ENCODE measurements at places on chromosomes 2 and 18. TPM values are rescaled to one million over a fixed set of nuclear protein-coding genes. Genes with fewer than 3 reads are reported as not detected.

Gene KRCC1
- total RNA-seq, result 24.1 TPM

Gene POU3F3
- not detected for total RNA-seq

Gene DSG1
- total RNA-seq, result 0.77 TPM

Gene IGFBP5
- 156 TPM for total RNA-seq

Gene ZDBF2
- 6.6 TPM for total RNA-seq

Gene SPP2
- not detected for total RNA-seq

Gene DCDC2C
- total RNA-seq, result not detected

Gene WDR35
- 5.1 TPM for total RNA-seq

Gene MYOM1
- 724 TPM for total RNA-seq

Gene LCT
- total RNA-seq, result not detected

Gene EIF2AK3
- 5.2 TPM for total RNA-seq

Gene MAB21L4
- not detected for total RNA-seq

Gene UXS1
- 21.7 TPM for total RNA-seq

Gene METTL5
- total RNA-seq, result 67.8 TPM

Gene PROKR1
- total RNA-seq, result not detected

Gene NT5DC4
- total RNA-seq, result not detected

Gene DTNA
- total RNA-seq, result 140 TPM

Gene PIAS2
- total RNA-seq, result 29.6 TPM

Gene GDF7
- 0.32 TPM for total RNA-seq

Gene ARHGAP28
- total RNA-seq, result 1.4 TPM

Gene MALL
- 12.0 TPM for total RNA-seq

Gene CDC42EP3
- 89.5 TPM for total RNA-seq

Gene STAMBP
- 27.2 TPM for total RNA-seq

Gene G6PC2
- not detected for total RNA-seq

Gene SOWAHC
- total RNA-seq, result 2.5 TPM

Gene ANKRD30B
- total RNA-seq, result not detected

Gene FSHR
- 0.20 TPM for total RNA-seq

Gene GAL3ST2
- not detected for total RNA-seq

Gene VWA3B
- not detected for total RNA-seq

Gene ZNF804A
- total RNA-seq, result 0.07 TPM

Gene SPHKAP
- 124 TPM for total RNA-seq

Gene CLEC4F
- 0.25 TPM for total RNA-seq

Gene TTN
- total RNA-seq, result 3,610 TPM

Gene GREB1
- 8.2 TPM for total RNA-seq

Gene CROCC2
- total RNA-seq, result not detected

Gene RNPEPL1
- total RNA-seq, result 105 TPM

Gene BMP10
- 0.25 TPM for total RNA-seq

Gene SLC4A3
- total RNA-seq, result 456 TPM

Gene ZSCAN30
- 13.2 TPM for total RNA-seq

Gene GNLY
- total RNA-seq, result 2.3 TPM

Gene ANKRD62
- not detected for total RNA-seq

Gene B3GNT2
- 15.1 TPM for total RNA-seq

Gene MYO3B
- total RNA-seq, result 0.05 TPM
